Smooth muscle cell of the umbilical artery (primary cell): ENCODE measurements at places on chromosomes 3 and 15. TPM values are rescaled to one million over a fixed set of nuclear protein-coding genes. Genes with fewer than 3 reads are reported as not detected.

HAUS2 gene
- total RNA-seq: 24.6 and 39.6 TPM in 2 replicates

SERPINI1 gene
- 5.6 and 7.1 TPM in 2 replicates for total RNA-seq

INSYN1 gene
- 0.23 and 1.5 TPM in 2 replicates for total RNA-seq

AQP9 gene
- total RNA-seq: not detected in 2 replicates

LRRC31 gene
- not detected in 2 replicates for total RNA-seq

IL20RB gene
- 0.59 and 1.9 TPM in 2 replicates for total RNA-seq

CEP70 gene
- 21.7 and 23.5 TPM in 2 replicates for total RNA-seq
